ENCODE measurements at places on chromosomes 13 and 19.

DNA sequence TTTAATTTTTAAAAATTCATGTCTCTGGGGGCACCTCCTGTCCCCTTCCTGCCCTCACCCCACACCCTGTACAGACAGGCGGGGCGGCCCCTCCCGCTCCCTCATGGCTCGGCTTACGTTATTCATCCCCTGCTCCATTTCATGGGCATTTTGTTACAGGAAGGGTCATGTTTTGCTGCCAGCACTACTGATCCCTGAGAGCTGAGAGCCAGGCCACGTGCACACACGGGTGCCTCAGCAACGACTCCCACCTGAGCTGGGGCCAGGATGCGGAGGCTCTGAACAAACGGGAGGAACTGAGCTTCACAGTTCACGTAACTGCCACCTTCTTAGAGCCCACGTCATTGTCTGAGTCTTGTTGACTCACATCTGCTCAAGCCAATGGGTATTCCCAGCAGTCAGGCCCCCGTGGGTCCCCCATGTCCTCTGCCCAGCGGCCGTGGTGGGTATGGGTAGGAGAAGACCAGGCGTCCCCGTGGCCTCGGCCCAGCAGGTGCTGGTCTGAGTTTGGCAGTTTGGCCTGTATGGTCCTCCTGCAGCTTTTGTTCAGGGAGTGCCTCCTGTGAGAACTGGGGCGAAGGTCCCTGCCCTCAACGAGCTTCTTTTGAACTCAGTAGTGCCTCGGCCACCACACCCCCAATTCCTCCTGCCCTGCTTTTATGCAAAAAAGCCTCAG is 16.4 kb upstream of the TMEM255B start:
- DNase-seq, result no peak

- no peak for DNase-seq
These were observed 894.9 kb upstream of the SLC10A2 start for GRCh38 chr13:103961129-103961528.

DNA sequence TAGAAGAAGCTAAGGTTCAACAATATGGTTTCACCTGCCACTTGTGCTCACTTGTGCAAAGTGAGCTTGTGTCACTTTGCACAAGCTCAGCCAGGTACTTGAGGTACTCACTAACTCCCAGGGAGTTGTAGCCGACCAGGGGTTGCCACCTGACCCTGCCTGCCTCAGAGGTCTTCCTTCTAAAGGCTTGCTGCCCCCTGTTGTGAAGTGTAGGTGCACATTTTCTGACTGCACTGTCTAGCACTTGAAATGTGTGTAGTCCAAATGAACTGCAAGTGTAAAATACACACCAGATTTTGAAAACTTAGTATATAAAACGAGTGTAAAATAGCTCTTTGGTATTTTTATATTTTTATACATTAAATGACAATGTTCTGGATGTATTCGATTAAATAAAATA is 230.8 kb downstream of the DLEU7 start:
- no peak for DNase-seq

DNA sequence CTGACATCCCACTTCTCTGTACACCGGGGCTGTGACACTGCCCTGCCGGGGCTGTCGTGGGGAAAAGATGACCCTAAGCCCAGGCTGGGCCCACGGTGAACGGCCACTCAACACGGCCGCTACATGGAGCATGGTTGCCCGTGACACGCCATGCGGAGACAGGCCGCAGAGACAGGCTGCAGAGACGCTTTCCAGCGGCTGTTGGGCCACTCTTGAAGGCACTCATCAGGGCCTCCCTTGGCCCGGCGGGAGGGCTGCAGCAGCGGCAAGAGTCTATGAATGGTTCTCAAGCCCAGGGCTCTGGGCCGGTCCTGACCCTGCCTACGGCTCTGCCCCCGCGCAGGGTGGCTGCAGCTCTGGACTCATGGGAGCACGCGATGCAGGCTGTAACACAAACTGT is 22.1 kb downstream of the ADPRHL1 start:
- DNase-seq, result no peak

DNA sequence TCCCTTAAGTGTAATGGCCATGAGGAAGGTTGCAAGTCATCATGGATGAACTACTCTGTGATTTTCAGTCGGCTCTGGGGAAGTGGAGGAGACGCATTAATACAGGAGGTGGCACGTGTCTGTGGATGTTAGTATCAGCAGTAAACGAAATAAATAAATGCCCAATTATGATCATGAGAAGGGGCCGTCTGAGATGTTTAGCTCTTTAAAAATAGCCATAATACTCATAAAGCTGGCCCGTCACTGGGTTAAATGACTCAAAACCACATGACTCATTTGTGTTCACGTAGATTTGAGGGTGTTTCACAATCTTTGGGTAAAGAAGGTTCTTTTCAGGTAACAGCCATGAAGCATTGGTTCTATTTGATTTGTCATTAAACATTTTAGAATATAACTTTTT is 620.6 kb downstream of the GPC6 start:
- peak; percentile 42 for DNase-seq

GRCh38 chr13:77779552-77780272 is 82.2 kb downstream of the SLAIN1 start:
- peak; percentile 53 for DNase-seq

DNA sequence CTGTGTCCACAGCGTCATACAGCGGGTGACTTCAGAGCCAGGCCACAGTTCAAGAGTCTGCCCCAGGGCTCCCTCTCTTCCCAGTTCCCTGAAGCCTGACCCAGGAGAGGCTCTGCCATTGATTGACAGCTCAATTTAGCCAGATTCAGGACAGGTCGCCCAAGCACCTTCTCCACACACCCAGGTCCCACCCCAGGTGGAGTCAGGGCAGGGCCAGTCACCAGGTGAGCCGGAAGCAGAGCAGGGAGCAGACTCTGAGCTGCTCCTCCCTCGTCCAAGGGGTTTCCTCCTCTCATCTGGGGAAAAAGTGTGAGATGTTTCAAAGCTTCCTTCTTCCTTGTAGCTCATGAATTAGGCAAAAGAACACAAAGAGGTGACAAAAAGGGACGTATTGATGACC is 5.6 kb downstream of the CEACAM7 start:
- no peak for DNase-seq

- peak; percentile 35 for DNase-seq
These were observed 190.1 kb downstream of the KLF5 start for GRCh38 chr13:73248711-73249580.

- DNase-seq, result no peak
These were observed 5.7 kb upstream of the ZNF14 start for GRCh38 chr19:19738564-19738963.

DNA sequence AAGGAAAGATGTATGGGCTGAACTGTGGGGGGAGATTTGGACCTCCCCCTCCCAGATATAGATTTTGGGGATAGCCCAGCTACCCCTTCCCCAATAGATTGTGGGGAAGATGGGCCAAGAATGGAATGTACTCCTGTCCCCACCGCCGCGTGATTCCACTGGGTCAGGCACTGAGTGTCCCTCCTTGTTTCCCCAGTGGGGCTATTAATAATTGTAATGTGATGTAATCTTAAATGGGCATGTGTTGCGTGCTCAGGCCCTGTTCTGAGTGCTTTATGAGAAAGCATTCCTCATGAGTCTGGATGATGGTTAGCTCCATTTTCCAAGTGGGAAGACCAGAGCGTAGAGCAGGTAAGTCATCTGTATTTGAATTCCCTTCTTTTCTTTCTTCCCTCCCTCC is 1.4 kb downstream of the PSMD8 start:
- DNase-seq, result peak; percentile 67

GRCh38 chr13:94776956-94777355 is 64.6 kb upstream of the SOX21 start:
- DNase-seq, result no peak

DNA sequence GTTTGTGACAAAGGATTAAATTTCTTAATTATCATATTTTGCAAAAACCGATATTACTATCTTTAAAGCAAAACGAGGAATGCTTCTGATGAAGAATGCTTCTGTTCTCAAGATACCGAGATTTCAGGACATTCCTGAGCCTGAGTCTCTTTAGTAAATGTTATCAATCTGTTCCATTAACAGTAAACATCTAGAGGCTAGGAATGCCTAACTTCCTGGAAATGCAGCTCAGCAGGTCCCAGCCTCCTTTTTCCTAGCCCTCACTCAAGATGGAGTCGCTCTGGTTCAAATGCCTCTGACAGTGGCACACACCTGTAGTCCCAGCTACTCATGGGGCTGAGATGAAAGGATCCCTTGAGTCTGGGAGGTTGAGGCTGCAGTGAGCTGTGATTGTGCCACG is 2.4 kb upstream of the IFNL4 start:
- no peak for DNase-seq

GRCh38 chr19:17328517-17329365 is 5.9 kb downstream of the ANO8 start:
- DNase-seq, result no peak

GRCh38 chr19:17582613-17583012 is 27.2 kb downstream of the COLGALT1 start:
- no peak for DNase-seq

DNA sequence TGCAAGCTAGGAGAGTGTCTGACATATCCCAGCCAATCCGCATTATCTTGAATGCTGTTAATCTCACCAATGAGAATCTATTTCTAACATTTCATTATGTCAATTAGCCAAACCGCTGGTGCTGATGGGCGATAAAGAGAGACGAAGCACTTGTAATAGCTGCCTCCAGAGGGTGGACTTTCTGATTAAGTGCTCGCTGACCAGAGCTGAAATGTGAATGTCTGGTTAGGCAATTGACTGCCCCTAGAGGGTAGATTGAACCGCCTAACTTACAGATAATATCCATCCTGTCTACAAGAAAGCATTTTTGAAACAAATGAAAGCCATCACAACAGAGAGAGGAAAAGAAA is 552 bp upstream of the GRWD1 start:
- DNase-seq, result peak; percentile 84

DNA sequence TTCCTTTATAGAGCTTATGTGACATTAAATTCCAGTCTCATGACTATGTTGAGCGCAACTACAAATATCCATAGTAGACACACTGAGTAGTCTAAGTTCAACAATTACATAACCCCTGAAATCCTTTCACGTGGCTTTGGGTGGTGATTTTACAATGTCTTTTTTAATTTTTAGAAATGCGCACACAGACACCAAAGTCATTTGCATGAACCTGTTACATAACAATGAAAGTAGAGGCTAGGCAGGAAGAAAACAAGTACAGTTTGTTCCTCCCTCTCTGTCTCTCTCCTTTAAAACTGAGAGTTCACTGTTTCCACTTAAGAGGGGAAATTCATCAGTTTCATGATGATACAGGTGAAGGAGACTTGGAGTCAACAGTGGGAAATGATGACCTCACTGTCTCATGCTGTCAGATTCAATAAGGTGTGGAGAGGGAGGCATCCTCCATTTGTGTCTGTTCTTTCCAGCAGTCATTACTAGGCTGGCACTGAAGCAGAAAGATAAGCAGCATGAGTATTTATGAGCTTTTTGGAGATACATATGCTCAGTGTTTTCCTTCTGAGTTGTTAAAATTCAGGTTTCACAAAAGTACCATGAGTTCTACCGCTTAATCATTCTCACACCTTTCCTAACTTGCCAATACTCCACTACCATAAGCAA is 201.8 kb downstream of the LHFPL6 start:
- peak; percentile 3 for DNase-seq

GRCh38 chr13:60265566-60265965 is 101.8 kb upstream of the DIAPH3 start:
- no peak for DNase-seq

GRCh38 chr13:109610517-109610916 is 175.9 kb downstream of the IRS2 start:
- peak; percentile 18 for DNase-seq

DNA sequence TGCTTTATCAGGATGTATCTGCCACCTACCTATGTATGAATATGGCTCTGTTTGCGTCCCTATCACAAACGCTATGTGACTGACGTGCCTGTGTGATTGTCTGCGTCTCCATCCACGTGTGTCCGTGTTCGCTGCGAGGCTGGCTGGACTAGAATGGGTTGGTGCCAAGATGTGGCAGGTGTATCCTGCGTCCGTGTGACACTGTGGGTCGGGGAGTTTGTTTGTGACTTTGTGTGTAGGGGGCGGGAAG is 6.7 kb upstream of the HOOK2 start:
- DNase-seq, result no peak

- no peak for DNase-seq
These were observed 19.4 kb upstream of the PAK4 start for GRCh38 chr19:39106194-39106593.

- DNase-seq, result no peak
These were observed 117.2 kb downstream of the MIPEP start for GRCh38 chr13:23771956-23772355.

DNA sequence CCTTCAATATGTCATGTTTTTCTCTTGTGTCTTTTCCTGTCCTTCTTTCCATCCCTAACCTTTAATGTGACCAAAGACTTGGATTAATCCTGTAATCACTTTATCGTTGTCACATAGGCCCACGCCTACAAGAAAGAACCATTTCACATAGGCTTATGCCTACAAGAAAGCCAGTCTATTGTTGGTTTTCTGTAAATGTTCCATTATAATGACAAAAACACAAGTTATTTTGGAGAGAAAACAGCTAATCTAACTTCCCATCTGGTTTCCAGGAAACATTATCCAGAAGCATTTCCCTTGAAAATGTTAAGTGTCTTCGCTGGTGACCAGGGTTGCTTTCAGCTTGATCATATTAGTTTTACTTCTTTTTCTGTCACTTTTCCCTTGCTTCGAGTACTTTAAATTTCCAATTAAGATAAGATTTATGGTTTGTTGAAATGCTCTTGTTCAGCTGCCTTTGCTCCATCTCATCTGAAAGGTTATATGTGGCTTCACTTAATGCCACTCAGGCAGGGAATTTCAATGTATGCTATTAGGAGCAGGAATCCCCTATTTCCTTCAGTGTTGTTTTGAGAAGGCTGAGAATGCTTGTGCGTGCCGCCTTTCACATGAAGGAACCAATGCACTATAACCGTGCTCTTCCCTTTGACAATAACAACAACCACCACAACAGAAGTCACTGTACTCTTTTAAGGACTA is 708.2 kb downstream of the EFNB2 start:
- no peak for DNase-seq

- no peak for DNase-seq
These were observed 1560.7 kb downstream of the UQCRFS1 start for GRCh38 chr19:27652281-27652680.

All from EH (cell line).